ENCODE measurements at places on chromosomes 11 and 22. TPM values are rescaled to one million over a fixed set of nuclear protein-coding genes. Genes with fewer than 3 reads are reported as not detected.

DNA sequence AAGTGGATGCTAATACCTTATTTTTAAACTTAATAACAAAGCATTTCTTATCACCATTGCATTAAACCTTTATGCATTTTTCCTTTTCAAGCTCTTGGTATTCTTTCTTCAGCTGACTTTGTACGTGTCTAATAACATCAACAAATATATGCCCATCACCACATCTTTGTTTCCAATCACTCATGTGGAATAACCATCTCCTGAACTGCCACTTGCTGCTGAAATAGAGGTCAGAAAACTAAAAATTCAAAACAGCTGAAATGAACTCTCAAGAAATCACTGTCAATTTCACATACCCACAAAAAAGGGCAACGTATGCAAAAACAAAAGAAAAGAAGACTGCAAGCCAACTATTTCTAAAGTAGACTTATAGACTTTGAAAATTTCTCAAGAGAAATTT is 7.4 kb downstream of the MSANTD4 start:
- no peak for DNase-seq

- DNase-seq, result no peak
Observed at GRCh38 chr11:128552783-128553661, 34.3 kb downstream of the ETS1 start.

- DNase-seq, result no peak
Observed at GRCh38 chr11:60059521-60060240, 3.2 kb downstream of the MS4A3 start.

DNA sequence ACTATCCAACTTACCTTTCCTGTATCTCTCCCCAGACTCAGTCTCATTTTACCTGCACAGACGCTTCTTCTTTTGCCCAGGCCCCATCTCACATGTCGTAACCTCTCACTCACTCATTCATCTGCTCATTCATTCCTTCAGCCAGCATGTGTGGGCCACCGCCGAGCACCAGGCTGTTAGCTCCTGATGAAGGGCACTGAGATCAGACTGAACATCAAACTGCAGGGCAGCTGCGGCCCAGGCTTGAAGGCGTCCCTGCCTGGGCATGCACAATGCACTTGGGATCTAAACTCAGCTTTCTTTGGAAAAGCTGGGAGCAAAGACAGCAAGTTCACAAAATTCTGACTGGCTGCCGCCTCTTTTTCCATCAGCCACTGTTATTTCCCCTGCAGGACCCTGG is 1456.3 kb downstream of the BRD1 start:
- DNase-seq, result no peak

GRCh38 chr22:30276039-30276438 is 9.4 kb upstream of the OSM start:
- peak; percentile 33 for DNase-seq

DNA sequence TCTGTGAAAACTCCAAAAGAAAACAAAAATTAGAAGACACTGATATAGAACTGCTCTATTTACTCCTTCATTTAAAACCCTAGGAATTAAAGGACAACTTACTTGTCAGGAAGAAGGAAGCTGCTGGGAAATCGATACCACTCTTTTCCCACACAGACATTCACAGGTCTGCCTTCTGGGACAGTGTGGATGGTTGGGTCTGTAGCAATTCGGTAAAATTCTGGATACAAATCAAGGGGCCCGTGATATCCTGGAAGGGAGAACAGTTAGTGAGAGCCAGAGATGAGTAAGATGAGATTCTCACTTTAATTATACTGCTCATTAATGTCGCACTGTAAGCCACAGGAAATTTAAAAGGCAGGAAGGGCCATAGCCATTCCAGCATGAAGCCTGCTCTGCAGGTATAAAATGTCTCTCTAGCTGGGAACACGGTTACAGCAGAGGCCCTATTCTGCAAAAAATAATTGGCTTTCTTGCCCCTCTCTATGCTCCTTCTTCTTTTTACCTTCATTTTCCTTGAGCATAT is 34.0 kb downstream of the ALG9 start:
- no peak for DNase-seq

GRCh38 chr11:67453816-67454732 is 1.1 kb upstream of the CABP4 start:
- DNase-seq, result no peak

- no peak for DNase-seq
Observed at GRCh38 chr11:108804511-108804910, 139.6 kb downstream of the DDX10 start.

- DNase-seq, result no peak
Observed at GRCh38 chr11:58801974-58802545, 42.4 kb downstream of the GLYATL2 start.

DNA sequence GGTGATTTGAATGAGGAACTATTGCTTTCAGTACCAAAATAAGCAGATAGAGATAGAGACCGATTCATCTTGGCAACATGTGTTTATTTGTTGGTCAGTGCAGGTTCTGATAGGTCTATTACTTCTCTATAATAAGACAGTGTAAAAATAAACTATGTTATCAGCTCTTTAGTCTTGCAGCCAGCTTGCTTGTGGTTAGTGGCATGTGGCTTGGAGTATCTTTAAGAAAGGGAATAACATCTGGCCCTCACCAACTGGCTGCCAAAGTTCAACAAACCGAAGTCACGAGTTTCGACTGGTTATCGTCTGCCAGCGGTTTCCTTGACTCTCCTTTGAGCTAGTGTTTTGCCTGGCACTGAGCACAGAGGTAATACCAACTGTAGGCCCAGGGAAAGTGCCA is 71.8 kb downstream of the CTTN start:
- no peak for DNase-seq

DNA sequence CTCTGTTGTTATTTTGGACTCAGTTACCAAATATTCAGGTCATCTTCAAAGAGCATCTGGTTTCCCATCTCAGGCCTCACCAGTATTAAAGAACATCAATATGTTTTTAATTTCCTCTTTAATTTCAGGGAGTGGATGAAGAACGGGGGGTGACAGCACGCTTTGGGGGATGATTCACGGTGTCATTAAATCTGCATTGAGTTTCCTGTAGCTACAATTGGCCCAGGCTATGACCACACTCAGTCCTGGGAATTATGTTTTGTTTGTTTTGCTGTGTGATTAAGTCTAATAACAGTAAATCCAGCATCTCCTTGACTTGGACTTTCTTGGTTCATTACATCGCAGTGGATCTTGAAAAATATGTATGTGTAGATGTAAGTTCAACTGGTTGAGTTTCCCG is 149.7 kb upstream of the SEZ6L start:
- no peak for DNase-seq

DNA sequence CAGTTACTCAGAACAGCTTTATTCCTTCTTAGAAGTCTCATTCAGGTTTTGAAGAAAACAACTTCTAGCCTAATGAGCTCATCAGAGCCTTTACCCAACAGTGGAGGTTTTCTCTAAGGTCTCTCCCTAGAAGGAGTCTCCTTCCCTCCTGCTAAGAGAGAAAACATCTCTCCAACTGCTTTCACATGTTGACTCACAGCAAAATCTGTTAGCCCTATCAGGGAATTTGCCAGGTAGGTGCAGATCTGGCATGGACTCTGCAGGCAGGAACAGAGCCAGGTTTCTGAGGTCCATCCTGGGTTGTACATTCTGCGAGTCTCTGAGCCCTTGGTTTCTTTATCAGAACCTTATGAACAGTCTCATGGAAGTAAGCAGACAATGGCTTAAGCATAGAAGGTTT is 214.4 kb downstream of the HIPK3 start:
- no peak for DNase-seq

GRCh38 chr11:65353900-65354264 is 669 bp upstream of the TIGD3 start:
- DNase-seq, result no peak

GRCh38 chr11:69460540-69461257 is 20.8 kb upstream of the LINC01488 start:
- DNase-seq, result no peak

- DNase-seq, result no peak
Observed at GRCh38 chr11:119797736-119798135, 68.7 kb upstream of the NECTIN1 start.

- DNase-seq, result no peak
Observed at GRCh38 chr11:2846056-2846455, 39.5 kb downstream of the CDKN1C start.

- no peak for DNase-seq
Observed at GRCh38 chr22:46058091-46058420, 81.1 kb upstream of the WNT7B start.

DNA sequence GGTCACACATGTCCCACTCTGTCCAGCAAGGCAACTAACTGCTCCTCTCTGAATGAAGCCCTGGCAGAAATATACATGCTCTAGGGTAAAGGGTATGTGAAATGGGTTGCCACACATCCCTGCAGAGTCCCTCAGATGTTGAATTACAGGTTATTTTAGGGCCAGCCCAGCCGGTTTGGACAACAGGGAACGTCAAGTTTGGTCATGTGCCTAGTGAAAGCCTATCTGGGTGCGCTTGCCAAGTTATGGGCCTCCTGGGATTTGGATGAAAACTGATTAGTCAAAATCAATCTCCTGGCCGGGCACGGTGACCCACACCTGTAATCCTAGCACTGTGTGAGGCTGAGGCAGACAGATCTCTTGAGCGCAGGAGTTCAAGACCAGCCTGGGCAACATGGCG is 10.4 kb downstream of the AP1B1 start:
- no peak for DNase-seq

DNA sequence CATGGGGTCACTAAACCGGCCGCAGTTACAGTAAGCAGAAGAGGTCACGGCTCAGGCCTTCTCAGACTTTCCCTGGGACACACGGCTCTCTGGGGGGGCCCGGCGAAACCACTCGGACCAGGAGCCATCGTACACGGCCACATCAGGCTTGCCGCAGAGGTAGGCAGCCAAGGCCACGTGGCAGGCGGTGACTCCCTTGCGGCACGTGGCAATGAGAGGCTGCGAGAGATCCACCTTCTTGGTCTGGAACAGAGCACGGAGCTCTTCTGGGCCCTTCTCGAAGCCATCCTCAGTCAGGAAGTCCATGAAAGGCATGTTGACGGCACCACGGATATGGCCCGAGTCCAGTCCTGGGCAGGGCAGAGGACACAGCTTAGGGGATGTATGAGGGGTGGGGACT is 8.3 kb downstream of the TST start:
- no peak for DNase-seq

GRCh38 chr11:102614485-102614884 is 10.6 kb downstream of the MMP20 start:
- no peak for DNase-seq

DNA sequence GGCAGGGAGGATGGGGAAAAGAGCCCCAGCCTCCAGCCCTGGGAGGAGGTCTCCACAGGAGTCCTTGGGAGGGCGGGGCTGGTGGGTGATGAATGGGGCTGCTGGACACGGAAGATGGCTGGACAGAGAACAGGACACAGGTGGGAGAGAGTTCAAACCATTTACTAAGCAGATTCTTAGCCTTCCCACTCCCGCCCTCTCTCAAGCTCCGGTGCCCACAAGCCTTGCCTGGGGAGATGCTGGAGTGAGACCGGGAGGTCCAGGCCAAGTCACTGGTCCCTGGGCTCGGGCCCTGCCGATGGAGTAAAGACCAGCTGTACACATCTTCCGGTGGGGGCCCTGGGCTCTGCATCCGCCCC is 1.4 kb downstream of the CLDN5 start:
- DNase-seq, result no peak

DNA sequence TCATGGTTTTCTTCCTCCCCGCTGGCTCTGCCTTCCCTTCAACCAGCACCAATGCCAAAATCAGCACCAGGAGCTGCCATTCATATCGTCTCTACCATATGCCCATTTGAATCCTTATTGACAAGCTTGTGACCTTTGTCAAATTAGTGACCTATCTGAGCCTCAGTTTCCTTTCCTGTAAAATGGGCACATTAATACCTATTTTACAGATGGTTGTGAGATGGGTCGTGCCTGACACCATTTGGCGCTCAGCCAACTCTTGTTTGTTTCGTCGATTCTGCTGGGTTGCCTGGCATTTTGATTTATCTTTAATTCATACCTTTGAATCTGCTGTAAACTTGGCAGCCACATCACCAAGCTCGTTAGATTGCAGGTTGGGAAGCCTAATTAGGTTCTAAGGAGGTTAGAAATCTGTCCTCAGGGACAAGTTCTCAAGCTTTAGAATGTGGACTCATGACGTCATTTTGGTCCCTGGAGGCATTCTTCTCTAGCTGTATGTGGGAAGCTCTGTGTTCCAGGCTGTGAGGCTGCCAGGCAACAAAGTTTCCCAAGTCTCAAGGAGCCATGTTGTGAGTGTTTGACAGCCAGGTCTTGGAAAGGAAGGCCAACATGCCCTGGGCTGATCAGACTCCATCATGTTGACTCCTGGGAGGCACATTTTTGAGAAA is 61.0 kb downstream of the RPS6KA4 start:
- no peak for DNase-seq

DNA sequence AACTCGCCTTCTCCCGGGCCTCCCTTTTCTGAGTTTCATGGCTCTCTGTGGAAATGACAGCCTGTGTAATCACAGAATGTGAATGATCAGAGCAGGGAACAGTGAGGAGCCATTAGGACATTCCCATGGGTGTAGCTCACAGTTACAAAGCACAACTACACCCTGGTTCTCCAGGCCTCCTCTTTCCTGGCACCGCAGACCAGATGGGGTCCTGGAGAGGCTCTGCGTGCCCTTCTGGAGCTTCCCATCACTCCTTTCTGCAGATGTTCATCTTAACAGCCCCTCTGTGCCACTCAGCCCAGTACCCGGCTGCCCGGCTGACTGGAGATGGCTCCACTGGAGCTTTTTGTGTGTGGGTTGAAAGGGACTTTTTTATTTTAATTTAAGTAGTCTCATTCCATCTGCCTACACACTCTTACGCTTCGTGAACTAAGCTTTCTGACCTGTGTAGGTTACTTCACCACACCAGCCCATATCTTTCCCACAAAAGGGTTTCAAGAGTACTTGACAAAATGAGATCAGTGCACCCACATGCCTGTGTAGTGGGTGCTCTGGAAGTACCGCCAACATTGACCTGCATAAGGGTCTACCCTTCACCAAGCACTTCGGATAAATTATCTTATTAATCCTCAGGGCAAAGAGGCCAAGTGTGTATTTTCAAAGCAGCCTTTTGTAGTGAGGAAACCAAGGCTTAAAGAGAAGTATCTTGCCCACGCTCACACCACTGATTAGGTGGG is 29.8 kb downstream of the SREBF2 start:
- DNase-seq, result no peak

The MS4A6E gene
- not detected for total RNA-seq

The CYTH4 gene
- 7.5 TPM for total RNA-seq

The ACRV1 gene
- not detected for total RNA-seq

The ACTN3 gene
- not detected for total RNA-seq

The SEPTIN5 gene
- 120 TPM for total RNA-seq

The GGTLC2 gene
- not detected for total RNA-seq

The BIRC3 gene
- total RNA-seq, result 10.6 TPM

The NF2 gene
- 49.0 TPM for total RNA-seq

The HTR3B gene
- total RNA-seq, result not detected

The HPX gene
- total RNA-seq, result not detected

The C11orf21 gene
- total RNA-seq, result 47.1 TPM

The SLC22A6 gene
- total RNA-seq, result not detected

The LDLRAD3 gene
- 1.7 TPM for total RNA-seq

The TMEM191B gene
- 1.0 TPM for total RNA-seq

All from Right ventricle myocardium inferior (tissue), 1 donor.